ENCODE measurements at places on chromosomes 7 and 10.
A peak's percentile ranks its signal among the peaks of the same experiment; 100 is the strongest.

DNA sequence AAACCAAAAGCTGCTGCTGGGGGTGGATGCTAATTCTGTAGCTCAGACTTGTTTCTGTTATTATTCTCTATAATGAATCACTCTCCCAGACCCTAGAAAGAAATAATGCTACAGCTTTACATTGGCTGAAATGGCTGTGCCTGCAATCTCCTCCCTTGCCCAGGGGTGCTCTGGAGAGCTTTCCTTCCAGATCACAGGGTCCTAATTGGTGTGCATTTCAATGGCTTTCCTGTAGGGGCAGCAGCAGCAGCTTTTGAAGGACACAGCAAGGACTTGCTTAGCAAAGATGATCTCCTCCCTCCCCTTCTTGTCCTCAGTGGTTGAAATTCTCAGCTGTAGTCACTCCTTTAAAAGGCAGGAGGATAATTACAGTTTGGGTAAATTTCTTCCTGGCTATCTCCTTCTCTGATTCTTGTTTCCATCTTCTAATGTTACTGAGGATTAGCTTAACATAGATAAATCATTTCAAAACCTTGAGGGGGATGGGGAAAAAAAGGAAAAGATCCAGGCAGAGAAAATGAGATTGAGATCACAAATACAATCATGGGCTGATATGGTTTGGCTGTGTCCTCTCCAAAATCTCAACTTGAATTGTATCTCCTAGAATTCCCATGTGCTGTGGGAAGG is 120.2 kb upstream of the CTTNBP2 start:
- DNase-seq: peak; percentile 1

GRCh38 chr10:107653832-107654287 is 489.4 kb upstream of the SORCS1 start:
- peak; percentile 58 for DNase-seq

DNA sequence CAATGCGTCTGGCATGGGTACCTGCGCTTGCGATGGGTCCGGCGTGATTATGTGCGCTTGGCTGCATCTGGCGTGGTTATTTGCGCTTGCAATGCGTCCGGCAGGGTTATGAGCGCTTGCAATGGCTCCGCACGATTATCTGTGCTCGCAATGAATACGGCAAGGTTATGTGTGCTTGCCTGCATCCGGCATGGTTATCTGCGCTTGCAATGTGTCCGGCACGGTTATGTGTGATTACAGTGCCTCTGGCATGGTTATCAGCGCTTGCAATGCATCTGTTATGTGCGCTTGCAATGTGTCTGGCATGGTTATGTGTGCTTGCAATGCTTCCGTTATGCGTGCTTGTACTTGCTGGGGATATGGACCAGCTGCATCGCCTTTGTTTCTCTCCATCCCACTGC is 37.7 kb downstream of the RBAK start:
- no peak for DNase-seq

- no peak for DNase-seq
These were observed 66.9 kb upstream of the ZNF746 start for GRCh38 chr7:149564340-149565095.

GRCh38 chr7:76272142-76272541 is 30.3 kb upstream of the HSPB1 start:
- no peak for DNase-seq

- DNase-seq: no peak
These were observed 3.3 kb downstream of the XPNPEP1 start for GRCh38 chr10:109920016-109920415.

DNA sequence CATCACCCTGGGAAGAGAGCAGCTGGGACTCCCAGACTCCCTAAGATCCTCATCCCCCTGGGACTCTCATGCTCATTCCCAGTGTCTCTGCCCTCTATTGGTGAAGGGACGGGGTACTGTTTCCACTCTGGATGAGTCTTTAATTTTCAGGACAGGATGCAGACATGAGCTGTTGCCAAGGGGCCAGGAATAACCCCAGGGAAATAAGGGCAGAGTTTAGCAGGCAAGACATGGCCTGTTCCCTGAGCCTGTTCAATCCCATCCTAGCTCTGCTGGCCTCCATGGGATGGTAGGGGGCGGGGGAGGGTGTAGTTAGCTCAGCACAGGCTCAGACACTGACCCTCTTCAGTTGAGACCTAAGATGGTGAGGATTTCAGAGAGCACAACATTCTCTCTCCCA is 14.0 kb downstream of the C10orf105 start:
- DNase-seq: no peak

- peak; percentile 38 for DNase-seq
These were observed 49.5 kb downstream of the NEURL1 start for GRCh38 chr10:103542764-103543616.

DNA sequence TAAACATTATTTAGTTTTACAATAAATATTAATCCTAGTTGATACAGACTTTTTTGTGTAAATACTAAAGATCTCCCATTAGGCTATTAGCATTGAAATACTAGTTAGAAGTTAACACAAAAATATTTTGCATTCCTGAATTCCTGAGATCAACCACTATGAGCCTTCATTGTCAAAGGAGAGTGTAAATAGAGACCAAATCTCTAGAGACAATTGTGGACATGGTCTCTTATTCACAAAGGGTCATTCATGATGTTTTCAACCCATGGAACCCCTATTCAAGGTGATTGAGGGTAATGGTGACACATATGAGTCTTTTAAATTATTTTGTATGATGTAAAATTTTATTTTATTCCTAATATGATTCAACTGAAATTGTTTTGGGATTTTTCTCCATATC is 1454.8 kb upstream of the LRRTM3 start:
- no peak for DNase-seq

- DNase-seq: no peak
These were observed 44.1 kb upstream of the CDK6 start for GRCh38 chr7:92880212-92881090.

- DNase-seq: no peak
These were observed 115.9 kb downstream of the TRIM24 start for GRCh38 chr7:138575897-138576428.

DNA sequence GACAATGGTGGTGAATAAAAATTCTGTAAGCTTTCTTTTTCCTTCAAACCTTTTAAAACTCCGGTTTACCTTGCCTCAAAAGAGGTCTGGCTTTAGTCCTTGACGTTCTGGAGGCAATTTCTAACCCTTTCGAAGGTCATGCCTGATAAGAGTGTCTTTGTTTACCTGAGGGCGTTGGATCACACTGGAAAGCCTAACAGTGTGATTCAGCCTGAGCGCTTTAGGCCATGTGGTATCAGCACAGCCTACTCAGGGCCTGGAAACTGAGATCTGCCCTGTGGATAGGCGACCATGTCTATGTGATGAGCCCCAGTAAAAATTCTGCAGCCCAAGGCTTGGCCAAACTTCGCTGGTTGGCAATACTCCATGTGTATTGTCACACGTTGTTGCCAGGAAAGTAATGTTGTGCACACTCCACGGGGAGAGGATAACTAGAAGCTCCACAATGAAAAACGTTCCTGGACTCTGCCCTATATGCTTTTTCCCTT is 10.7 kb downstream of the CCDC6 start:
- DNase-seq: no peak

- no peak for DNase-seq
These were observed 98.1 kb downstream of the C10orf105 start for GRCh38 chr10:71621231-71622153.

DNA sequence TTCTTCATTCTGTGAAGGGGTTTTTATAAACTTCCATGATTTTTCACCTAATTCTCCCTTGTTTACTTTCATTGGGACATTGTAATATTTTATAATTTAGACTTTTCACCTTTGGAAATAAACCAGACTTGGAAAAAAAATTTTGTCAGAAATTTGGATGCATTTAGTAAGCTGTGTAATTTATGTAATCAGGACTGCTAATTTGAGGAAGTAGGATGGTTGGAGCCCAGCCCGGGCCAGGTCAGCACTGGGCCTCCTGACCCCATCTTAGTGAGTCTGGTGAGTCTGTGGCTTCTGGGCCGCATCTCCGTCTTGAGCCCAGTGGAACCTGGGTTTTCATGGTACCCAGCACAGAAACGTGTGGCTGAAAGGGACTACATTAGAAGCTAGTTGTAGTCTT is 27.6 kb upstream of the ZNF32 start:
- DNase-seq: no peak

DNA sequence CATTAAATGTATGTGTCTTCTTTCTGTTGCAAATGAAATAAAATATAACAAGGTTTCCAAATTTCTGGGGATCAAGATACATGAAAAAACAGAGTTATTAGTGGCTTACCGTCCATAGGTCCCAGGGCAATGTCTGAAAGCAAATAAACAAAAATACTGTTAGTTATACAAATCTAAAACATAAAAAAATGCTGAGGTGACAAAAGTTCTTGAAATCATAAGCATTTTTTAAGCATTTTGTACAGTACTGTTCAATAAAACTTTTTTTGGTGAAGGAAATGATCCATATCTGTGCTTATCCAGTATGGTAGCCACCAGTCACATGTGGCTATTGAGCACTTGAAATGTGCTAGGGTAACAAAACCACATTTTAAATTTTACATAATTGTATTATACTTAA is 158.6 kb upstream of the TARP start:
- DNase-seq: no peak
